Fibroblast of skin of right biceps (primary cell): ENCODE measurements at places on chromosomes 16 and 17.

- DNase-seq, result no peak
Observed at GRCh38 chr17:47131761-47132160, 57.3 kb downstream of the CDC27 start.

- DNase-seq, result peak; percentile 33
Observed at GRCh38 chr17:55546991-55547664, 35.9 kb upstream of the SMIM36 start.

DNA sequence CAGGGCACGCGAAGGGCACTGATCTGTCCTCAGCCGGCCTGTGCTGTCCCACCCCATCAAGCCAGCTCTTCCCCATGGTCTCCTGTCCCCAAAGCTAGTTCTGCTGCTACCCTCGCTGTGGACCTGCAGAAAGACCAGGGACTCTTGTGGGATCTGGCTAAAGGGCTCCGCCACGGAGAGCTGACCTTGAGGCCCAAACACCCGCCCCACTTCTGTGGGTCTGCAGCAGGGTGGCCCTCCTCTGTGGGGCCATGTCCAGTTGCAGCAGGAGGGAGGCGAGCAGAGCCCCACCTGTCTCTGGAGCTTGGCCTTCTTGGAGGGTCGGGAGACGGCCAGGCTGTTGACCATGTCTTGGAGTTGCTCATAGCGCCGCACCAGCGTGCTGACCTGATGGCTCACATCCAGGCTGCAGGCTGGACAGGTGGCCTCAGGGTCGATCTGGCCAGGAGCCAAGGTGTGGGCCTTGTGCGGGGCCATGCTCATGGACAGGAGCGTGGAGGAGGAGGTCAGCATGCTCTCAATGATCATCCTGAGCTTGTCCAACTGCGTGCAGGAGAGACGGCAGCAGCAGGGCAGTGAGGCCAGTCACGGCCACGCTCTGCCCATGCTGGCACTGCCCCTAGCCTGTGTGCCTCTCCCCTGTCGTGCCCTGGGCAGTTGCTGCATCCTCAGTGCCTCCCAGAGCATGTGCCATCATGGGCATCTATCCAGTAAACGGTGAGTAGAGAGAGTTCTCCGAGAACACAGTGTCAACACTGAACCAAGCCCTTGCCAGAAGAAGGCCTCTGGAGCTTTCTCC, 16.6 kb downstream of the UBALD2 start:
- no peak for DNase-seq

GRCh38 chr16:51161440-51162195, 10.5 kb upstream of the SALL1 start:
- DNase-seq, result peak; percentile 84

DNA sequence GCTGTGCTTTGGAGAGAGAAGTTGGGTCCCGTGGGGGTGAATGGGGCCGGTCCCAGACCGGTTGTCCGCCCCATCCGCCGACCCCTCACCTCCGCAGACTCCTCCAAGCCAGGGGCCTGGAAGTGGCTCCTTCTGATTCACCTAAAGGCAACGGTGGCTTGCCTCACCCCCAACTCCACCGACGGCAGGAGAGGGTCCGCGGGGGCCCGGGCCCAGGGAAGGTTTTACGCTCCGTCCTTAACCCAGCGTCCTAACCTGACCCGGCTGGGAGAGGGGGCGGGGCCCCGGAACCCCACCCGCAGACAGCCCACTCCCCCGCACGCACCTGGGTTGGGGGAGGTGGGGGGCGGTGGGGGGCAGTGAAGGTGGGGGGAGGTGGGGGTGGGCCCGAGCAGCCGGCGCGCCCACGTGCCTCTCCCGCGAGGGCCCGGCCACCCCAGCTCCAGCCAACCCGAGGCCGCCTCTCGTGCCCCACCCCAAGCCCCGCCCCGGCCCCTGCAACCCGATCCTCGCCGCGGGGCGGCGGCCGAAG, 12.7 kb upstream of the CD300A start:
- no peak for DNase-seq

GRCh38 chr16:74268372-74268782, 28.2 kb upstream of the PSMD7 start:
- DNase-seq, result no peak

DNA sequence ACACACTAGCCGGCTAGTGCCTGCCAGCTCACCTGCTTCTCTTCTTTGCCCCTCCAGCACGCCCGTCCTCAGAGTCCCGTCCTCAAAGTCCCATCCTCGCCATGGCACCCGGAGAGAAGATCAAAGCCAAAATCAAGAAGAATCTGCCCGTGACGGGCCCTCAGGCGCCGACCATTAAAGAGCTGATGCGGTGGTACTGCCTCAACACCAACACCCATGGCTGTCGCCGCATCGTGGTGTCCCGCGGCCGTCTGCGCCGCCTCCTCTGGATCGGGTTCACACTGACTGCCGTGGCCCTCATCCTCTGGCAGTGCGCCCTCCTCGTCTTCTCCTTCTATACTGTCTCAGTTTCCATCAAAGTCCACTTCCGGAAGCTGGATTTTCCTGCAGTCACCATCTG, 3.6 kb downstream of the SCNN1G start:
- DNase-seq, result no peak

- DNase-seq, result no peak
Observed at GRCh38 chr17:8611137-8611536, 19.4 kb downstream of the MYH10 start.

DNA sequence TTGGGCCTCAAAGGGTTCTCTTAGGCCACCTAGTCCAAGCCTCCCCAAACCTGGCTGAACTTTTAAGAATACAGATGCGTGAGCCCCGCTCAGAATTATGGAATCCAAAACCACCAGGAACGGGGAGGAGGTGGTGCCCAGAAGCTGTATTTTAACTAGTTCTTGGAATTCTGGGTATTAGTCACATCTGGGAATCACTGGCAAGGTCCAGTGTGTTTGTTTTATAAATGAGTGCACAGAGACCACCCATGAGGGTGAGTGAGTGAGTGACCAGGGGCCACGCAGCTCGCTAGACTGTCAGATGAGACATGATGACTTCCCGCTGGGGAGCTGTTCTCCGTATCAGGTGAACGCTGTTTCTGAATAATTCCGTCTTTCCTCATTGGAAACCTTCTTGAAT, 14.2 kb downstream of the KLHL36 start:
- no peak for DNase-seq

DNA sequence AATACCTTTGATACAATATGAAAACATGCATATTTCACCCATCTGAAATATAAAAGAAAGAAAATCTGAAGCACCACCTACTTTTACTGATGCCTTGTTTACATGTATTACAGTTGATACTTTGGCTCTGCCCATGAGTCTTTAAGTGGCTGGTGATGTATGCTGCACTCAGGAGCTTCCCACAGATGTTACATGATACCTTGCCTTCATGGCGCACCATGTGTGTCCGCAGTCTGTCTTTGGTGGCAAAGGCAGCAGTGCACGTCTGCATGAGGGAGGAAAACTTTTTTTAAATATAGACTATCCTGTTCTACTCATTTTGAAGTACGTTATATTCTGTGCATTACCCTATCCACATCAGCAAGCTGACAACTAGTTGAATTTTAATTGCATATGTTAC, 7.5 kb downstream of the VEZF1 start:
- DNase-seq, result no peak

DNA sequence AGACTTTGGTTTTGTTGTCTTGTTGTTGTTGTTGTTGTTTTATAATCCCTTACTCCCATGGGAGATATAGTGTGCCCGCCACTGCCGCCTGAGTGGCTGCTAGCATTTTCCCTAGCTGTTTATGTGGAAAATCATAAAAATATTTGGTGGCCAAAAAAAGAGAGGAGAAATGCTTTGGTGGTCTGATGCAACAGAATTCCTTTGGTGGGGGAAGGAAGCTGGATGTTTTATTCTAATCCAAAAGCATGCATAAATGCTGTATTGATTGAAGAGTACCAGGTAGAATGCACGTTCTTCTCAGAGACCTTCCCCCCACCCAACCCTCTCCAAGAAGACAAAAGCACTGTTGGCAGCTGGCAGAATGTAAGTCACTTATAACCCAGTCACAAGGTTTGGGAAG, 93.2 kb downstream of the C17orf67 start:
- DNase-seq, result peak; percentile 62

DNA sequence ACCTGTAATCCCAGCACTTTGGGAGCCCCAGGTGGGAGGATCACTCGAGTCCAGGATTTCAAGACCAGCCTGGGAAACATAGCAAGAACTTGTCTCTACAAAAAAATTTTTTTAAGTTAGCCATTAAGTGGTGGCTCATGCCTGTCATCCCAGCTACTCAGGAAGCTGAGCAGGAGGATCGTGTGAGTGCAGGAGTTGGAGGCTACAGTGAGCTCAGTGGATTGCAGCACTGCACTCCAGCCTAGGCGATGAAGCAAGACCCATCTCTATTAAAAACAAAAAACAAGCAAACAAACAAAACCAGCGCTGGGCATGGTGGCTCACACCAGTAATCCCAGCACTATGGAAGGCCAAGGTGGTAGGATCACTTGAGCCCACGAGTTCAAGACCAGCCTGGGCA, 38.0 kb downstream of the HEATR3 start:
- no peak for DNase-seq

DNA sequence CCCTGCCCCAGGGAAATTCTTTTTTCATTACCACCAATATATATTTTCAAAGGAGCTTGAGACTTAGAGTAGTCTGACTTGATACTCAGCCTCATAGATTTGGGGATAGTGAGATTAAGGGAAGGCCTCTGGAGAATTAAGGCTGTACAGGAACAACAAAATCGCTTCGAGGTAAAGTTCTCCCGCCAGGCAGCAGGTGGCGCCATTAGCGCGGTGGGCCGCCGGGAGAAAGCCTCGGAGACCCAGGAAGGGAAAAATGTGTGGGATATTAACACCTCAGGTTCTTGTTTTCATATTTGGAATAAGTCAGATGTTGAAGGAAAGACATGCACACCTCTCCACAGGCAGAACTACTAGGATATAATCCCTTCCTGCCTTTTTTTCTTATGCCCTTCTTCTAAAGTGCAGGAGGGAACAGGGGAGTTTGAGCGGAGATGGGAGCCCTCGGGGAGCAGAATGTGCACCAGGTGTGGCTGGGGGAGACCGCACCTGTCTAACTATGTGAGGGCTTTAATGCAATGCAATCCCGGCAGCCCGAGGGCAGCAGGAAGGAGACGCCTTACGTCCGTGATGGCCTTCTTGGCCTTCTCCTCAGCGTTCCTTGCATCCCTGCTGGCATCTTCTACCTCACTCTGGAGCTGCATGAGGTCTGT, 25.9 kb downstream of the MYH3 start:
- DNase-seq, result peak; percentile 23

DNA sequence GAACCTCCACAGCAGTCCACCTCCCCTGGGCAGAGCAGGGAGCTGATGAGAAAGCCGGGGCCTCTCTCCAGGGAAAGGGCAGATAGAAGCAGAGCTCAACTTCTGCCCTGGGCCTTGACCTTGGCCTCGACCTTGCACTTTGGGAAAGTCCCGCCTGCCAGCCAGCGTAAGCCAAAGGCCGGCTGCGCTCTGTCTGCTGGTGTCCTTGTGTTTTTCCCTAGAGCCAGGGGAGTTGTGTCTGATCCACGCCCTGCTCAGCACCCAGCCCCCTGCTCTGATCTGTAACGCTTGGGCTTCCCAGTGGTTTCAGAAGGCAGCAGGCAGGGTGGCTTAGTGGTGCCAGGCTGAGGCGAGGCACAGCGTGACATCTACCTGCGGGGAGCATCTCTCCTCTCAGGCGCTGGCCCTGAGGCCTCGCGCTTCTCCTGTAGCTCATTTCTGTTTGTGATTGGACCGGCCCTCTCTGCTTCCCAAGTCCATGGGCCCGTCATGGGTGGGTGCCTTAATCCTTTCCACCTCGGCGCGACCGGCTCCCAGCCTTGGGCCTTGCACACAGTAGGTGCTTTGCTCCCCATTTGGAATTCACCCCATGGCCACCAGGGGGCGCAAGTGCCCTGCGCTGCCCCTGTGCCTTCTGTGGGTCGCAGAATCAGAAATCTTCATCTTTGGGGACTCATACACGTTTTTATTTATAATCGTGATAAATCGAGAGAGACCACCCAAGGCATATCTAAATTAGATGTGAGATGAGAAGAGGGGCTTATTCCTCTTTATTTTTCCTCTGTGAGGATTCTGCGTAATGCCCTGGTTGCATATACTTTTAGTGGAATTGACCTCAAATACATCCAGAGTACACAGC, 24.2 kb downstream of the SGSH start:
- DNase-seq, result peak; percentile 17

- no peak for DNase-seq
Observed at GRCh38 chr16:46971271-46971670, 2.2 kb downstream of the DNAJA2 start.

DNA sequence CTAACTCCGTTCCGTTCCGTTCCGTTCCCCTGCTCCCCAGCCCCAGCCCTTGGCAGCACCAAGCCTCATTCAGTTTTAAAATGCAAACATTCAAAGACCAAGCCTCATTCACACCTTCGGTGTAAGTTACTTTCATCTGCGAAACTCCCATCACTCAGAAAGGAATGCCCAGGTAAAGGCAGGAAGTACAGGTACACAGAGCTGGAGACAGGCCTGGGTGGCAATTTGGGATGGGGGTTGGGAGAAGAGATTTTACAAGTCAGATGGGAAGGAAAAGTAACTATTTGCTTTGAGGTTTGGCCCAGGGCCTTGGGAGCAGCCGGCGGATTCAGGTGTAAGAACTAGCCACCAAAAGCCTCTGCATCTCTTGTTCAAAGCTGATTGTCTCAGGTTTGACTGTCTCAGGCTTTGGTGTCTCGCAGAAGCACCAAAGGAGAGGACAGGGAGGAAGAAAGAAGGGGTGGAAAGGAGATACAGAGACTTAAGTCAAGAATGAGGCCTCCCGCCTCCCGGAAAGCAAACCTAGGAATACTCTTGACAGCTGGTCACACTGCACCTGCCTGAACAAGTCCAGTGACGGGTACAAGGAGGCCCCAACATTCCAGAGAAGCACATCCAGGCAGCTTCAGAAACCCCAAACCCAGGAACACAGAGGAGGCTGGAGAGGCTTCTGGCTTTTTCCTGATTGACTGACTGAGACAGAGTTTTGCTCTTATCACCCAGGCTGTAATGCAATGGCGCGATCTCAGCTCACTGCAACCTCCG, 54.7 kb downstream of the NXN start:
- DNase-seq, result no peak

GRCh38 chr16:30416624-30417528, 9.5 kb downstream of the ZNF771 start:
- no peak for DNase-seq

- peak; percentile 70 for DNase-seq
Observed at GRCh38 chr16:16096121-16096857, 127.0 kb downstream of the ABCC6 start.

GRCh38 chr16:85041219-85042166, 13.9 kb downstream of the KIAA0513 start:
- DNase-seq, result no peak

DNA sequence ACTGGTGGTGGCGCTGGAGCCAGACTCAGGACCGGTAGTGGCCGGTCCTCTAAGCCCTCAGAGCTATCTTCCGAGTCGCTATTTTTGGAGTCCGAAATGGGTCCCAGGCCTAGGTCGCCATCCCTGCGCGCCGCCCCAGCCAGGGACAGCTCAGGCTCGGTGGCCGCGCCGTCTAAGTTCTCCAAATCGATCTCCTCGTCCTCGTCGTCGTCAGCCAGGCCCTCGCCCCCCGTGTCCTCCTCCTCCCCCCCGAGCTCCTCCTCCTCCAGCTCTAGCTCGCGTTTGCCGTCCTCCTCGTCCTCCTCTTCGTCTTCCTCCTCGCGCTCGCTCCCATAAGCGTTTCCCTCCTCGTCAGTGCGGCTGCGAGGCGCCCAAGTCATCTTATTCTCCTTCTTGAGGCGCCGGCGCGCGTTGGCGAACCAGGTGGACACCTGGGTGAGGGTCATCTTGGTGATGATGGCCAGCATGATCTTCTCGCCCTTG, 1.6 kb downstream of the IRX3 start:
- peak; percentile 61 for DNase-seq
